ENCODE measurements at places on chromosomes 2 and 18.

GRCh38 chr2:18406219-18406618, 154.2 kb downstream of the RDH14 start:
- no peak for DNase-seq

GRCh38 chr2:39150890-39151497, 30.1 kb upstream of the SOS1 start:
- DNase-seq, result no peak

GRCh38 chr2:96065381-96065930, 30.7 kb upstream of the GPAT2 start:
- no peak for DNase-seq

GRCh38 chr2:135009339-135009738, 37.9 kb downstream of the MAP3K19 start:
- no peak for DNase-seq

- DNase-seq, result no peak
Measured at GRCh38 chr2:197152451-197153228, 157.9 kb downstream of the ANKRD44 start.

Measured in stimulated activated CD4-positive, alpha-beta T cell treated with anti-CD3 and anti-CD28 coated beads, Interleukin-2, amount 100 ng/mL, for 4 hours (primary cell).